ENCODE measurements at places on chromosomes 11 and 22. TPM values are rescaled to one million over a fixed set of nuclear protein-coding genes. Genes with fewer than 3 reads are reported as not detected.

The TCN1 gene
- not detected for total RNA-seq

DNA sequence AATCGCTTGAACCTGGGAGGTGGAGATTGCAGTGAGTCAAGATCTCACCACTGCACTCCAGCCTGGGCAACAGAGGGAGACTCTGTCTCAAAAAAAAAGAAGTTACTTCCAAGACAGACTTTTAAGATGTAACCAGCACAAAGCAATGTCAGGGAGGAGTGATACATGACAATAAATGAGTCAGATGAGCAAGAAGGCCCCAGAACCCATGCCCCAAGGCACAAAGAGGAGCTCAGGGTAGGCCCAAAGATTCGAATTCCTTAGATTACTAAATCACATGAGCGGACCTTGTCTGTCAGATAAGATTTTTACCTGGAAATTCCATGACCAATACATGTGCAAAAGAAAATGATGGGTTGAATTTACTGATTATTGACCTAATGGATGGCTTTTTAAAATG is 10.5 kb upstream of the JHY start:
- no peak for DNase-seq

DNA sequence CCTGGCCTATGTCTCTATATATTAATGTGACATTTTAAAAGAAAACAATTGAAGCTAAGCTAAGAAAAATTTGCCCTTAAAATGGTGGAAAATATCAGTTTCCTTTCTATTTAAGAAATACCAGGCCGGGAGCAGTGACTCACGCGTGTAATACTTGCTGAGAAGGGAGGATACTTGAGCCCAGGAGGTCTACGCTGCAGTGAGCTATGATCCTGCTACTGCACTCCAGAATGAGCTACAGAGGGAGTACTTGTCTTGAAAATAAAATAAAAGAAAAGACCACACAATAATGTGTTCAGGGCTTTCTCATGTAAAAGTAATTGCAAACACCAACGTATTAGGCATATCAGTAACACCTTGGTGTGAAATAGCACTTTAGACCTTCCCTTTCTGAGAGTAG is 1.4 kb upstream of the PRSS23 start:
- peak; percentile 83 for DNase-seq

The SLC36A4 gene
- total RNA-seq, result 11.9 TPM

- DNase-seq, result no peak
Measured at GRCh38 chr22:35218079-35218478, 39.2 kb upstream of the HMGXB4 start.

The PPME1 gene
- 48.0 TPM for total RNA-seq

DNA sequence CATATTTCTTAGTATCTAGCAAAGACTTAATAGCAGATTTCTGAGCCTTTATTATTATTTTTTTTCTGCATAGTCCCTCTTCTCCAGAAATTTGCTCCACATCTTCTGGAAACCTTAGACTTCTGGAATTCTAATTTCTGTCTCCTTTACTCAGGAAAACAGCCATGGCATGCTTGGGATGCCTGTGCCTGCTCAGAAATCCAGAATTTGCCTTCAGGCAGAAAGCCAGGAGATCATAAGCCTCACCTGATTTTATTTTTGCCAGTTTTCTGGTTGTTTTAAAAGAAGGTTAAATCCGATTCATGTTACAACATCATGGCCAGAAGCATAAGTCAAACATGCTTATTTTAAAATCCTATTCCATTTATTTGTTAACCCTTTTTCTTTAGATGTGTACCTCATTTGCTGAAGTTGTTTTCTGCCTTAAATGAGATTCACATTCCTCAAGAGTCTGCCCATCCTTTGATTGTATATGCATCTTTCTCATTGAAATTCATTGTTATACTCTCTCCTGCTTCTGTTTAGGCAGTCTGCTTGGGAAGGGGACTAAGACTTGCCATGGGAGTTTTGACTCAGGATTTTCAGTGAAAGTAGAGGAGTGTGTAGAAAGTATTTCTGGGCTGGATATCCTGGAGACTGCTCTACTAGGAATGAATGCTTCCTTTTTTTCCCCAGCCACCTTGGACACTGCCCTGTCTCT is 37.1 kb downstream of the SIK2 start:
- no peak for DNase-seq

DNA sequence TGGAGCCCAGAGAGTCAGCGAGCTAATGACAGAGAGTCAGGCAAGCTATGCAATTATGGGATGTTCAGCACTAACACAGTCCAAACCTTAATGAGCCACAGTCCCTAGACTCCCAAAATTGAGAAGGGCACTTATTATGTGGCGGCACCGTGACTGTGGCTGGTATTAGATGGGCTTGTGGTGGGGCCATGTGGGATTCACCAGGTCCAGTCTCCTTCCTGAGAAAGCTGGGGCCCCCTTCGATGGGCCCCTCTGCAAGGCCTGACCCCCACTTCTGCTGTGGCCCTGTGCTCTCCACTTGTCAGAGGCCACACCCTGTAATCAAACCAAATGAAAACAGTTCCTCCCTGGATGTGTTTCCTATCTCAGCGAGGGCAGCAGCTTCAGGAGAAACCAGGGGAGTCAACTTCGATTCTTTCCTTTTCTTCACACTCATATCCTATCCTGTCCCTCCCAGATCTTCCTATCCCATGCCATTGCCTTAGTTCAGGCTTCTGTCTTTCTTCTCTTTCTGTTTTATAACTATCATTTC is 42.9 kb downstream of the INSC start:
- DNase-seq, result no peak

DNA sequence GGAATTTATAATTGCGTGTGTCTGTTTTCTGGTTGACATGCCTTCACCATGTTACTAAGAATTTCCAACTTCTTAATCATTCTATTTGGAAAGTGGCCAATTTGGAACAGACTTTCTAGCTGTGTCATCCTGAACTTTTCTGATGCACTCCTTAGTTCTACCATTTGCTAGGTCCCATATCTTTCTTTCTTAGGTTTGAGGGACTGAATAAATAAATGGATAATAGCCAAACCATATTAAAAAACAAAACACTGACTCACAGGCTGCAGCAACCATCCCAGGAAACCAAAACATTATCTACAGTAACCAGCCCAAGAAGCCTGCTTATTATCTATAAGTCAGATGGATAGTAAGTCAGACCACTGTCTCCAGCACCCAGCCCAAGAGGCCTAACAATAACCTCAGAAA is 57.5 kb upstream of the PLET1 start:
- peak; percentile 92 for DNase-seq

- DNase-seq, result no peak
Measured at GRCh38 chr22:33680632-33681031, 239.6 kb downstream of the LARGE1 start.

DNA sequence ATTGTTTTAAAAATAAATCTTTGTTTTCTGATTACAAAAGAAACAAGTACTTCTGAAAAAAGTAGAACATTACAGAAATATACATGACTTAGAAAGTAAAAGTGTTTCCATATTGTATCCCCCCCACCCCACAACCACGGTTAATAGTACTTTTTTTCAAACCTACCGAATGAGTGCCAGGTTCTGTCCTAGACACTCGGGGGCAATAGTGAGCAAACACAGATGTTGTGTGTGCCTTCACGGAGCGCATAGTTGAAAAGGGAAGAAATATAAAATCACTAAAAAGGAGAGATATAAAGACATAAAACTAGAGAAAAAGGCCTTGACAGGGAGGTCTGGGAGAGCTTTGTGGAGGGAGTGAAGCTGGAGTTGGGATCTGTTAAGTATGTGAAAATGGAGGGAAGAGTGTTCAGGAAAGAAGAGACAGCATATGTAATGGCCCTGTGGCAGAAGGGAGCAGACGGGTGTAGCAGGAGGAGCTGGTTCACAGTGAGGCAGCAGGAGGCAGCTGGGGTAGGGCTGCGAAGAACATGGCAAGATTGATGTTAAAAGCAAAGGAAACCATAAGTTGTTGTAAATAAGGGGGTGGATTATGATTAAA is 42.1 kb upstream of the ALX4 start:
- DNase-seq, result no peak

GRCh38 chr22:33519071-33519973 is 401.0 kb downstream of the LARGE1 start:
- DNase-seq, result peak; percentile 56

The MRGPRE gene
- total RNA-seq, result not detected

- no peak for DNase-seq
Measured at GRCh38 chr11:125916683-125917347, 12.5 kb downstream of the DDX25 start.

- DNase-seq, result peak; percentile 14
Measured at GRCh38 chr11:95299078-95299679, 68.2 kb upstream of the SESN3 start.

GRCh38 chr11:7261578-7261977 is 9.9 kb downstream of the SYT9 start:
- no peak for DNase-seq

GRCh38 chr22:46737105-46737975 is 712 bp downstream of the CERK start:
- DNase-seq, result peak; percentile 55

DNA sequence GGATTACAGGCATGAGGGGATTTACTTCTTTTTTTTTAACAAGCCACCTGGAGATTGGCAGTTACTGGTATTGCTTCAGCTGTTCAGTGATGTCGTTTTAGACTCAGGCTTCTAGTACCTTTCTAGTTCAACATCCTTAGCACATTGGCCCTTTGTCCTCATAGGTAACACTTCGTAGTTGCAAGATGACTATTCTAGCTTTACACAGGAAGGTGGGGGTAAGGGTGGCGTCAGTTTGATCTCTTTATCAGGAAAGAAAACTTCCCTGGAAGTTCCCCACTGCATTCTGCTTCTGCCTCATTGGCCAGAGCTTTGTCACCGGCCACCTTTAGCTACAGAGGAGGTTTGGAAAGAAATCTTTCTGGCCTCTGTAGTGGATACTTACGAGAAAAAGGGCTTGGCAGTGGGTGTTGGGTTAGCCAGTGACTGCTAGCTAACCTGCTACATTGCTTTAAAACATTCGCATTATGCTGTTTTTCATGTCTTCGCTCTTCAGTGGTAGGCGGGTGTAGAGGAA is 40.7 kb downstream of the SFI1 start:
- DNase-seq, result no peak

The MFRP gene
- total RNA-seq, result not detected

DNA sequence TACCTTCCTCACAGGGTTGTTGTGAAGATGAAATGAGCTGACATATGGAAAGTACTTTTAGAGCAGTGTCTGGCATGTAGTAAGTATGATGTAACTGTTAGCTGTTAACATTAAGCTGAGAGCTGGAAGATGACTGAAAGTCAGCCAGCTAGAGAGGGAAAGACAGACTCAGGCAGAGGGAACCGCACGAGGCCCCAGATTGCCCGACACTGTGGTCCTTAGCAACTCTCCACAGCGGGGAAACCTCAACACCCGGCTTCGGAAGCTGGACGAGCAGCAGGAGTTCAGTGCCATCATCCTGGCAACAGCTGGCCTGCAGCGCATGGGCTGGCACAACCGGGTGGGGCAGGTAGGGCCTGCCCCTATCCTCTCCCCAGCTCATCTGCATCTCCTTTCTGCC is 6.5 kb downstream of the HMBS start:
- DNase-seq, result no peak

GRCh38 chr11:69370984-69371709 is 77.2 kb downstream of the MYEOV start:
- no peak for DNase-seq

- no peak for DNase-seq
Measured at GRCh38 chr11:69921128-69922014, 102.2 kb upstream of the FGF3 start.

The DEFB131B gene
- total RNA-seq, result not detected

- DNase-seq, result no peak
Measured at GRCh38 chr22:19051381-19052072, 70.7 kb downstream of the DGCR2 start.

GRCh38 chr11:68948496-68948895 is 32.3 kb downstream of the MRGPRD start:
- DNase-seq, result peak; percentile 55

The DDI1 gene
- under 0.01 TPM for total RNA-seq

GRCh38 chr11:86152006-86152862 is 83.3 kb upstream of the PICALM start:
- no peak for DNase-seq

DNA sequence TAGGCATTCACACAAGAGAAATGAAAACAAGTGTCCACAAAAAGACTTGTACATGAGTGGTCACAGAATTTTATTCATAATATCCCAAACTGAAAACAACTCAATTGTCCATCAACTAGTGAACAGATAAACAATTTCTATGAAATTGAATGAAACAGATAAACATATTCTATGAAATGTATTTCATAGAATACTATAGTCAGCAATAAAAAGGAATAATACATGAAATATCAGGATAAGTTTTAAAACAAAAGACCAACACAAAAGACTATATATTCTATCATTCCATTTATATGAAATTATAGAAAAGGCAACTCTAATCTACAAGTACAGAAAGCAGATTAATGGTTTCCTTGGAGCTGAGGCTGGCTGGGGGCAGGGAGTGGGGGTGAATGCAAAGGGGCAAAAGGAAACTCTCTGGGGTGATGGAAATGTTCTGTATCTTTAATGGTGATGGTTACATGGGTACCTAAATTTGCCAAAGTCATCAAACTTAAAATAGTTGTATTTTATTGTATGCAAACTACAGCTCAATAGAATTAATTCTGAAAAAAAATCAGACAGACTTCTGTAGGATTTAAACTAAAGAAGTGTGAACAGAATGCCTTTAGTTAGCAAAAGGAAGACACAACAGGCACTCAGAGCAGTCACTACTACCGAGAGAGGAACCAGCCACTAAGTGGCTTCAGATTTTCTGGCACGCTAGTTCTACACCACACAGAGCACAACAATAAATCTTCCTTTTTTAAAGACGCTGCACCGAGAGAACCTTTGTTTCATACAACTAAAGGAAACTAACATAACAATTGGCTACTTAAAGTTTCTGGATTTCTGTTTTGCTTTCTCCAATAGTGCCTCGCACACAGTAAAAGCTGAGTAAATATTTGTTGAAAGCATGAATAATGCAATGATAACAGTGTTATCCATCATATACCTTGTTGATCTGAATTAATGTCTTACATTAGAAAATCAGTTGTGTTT is 15.4 kb downstream of the CCDC34 start:
- no peak for DNase-seq

GRCh38 chr22:35630891-35631290 is 13.8 kb upstream of the MB start:
- no peak for DNase-seq

DNA sequence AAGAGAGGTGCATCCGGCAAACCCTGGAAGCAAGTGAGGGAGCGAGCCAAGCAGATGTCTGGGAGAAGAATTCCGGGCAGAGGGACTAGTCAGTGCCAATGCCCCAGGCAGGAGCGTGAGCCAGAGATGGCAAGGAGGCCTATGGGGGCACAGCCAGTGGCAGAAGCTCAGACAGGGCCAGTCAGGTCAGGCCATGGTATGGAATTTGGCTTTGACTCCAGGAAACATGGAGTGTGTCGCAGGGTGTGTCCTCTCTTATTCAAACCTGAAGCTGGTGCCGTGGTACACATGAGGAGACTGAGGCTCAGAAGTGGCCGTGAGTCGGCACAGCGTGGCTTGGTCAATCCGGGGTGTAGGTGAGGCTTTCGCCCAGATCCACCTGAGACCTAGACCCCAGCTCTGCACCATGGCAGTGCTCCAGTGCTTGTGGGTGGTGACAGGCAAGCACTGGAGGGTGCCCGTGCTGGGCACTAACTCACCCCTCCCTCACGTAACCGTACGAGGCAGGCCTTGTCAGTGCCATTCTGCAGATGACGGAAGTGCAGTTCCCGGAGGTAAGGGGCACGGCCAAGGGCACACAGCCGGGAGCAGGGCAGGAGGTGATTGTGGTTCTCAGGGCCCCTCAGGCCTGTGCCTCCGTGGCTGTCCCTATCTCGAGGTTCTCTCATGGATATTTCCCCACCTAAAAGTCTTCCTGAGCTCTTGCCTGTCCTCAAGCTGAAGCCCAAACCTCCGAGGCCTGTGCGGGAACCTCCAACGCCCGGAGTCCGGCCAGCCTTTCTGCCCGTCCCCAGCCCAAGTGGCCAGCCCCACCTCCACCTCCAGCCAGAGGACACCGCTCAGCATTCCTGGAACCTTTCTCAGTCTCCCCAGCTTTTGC is 10.6 kb upstream of the SPI1 start:
- no peak for DNase-seq
